NCI-H1092 (cell line): ENCODE measurements at places on chromosomes 1 and 21.

DNA sequence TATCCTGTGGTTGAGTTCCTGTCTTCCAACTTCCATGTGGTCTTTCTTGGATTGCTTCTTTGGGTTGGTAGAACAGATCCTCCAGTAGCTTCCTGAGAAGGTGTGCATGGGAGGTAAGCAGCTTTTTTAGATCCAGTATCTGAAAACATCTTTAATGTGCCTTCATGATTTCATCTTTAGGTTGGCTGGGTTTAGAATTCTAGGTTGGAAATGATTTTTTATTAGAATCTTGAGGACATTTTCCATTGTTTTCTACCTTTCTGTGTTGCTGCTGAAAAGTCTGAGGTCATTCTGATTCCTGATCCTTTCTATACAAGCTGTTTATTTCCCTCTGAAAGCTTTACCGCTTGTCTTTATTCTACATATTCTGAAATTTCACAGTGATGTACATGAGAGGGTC is 94.8 kb downstream of the PEX14 start:
- DNase-seq: no peak

GRCh38 chr1:6443339-6444115 is 19.0 kb downstream of the ESPN start:
- no peak for DNase-seq

DNA sequence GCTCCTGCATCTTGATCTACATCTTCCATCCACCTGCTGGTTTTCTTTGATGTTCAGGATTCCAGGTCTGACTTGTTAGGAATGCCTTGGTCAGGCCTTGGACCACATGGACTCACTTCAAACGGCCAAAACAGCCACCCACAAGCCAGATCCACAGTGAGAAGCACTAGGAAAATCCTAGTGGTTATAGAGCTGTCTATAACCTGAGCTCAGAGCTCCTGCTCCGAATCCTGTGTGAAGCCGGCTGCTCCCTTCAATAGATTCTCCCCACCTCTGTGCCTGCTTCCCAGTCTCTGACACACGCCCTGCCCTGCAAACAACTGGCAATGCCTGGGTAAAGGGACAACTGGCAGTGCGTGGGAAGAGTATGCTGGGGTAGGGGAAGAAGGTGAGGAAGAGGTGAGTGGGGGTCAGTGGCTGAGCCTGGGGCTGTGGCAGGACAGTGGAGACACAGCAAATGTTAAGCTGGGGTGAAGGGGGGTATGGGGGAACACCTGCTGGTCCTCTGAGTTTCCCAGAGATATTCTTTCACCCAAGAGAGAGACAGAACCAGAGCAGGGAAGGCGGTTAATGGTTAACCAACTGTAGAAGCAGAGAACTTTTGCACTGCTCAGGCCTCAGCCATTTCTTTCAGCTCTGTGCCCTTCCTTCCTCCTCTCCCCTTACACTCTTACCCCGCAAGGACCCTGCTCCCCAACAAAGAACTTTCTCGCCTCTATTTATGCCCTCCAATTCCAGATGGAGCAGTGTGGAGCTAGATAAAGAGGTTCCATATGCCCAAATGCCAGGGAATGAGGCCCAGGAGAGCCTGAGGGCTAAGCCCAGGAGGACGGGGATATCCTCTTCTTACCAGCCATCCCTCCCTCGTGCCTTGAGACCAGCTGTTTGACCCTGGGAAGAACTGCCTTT is 4.5 kb downstream of the PLXNA2 start:
- DNase-seq: no peak

- no peak for DNase-seq
Observed at GRCh38 chr21:30605968-30606367, 5.1 kb downstream of the KRTAP22-1 start.

- DNase-seq: no peak
Observed at GRCh38 chr1:206736878-206737728, 33.5 kb upstream of the IL19 start.

GRCh38 chr1:209319549-209319948 is 264.0 kb upstream of the CAMK1G start:
- no peak for DNase-seq

- DNase-seq: no peak
Observed at GRCh38 chr1:46008585-46008984, 123.8 kb downstream of the PIK3R3 start.

DNA sequence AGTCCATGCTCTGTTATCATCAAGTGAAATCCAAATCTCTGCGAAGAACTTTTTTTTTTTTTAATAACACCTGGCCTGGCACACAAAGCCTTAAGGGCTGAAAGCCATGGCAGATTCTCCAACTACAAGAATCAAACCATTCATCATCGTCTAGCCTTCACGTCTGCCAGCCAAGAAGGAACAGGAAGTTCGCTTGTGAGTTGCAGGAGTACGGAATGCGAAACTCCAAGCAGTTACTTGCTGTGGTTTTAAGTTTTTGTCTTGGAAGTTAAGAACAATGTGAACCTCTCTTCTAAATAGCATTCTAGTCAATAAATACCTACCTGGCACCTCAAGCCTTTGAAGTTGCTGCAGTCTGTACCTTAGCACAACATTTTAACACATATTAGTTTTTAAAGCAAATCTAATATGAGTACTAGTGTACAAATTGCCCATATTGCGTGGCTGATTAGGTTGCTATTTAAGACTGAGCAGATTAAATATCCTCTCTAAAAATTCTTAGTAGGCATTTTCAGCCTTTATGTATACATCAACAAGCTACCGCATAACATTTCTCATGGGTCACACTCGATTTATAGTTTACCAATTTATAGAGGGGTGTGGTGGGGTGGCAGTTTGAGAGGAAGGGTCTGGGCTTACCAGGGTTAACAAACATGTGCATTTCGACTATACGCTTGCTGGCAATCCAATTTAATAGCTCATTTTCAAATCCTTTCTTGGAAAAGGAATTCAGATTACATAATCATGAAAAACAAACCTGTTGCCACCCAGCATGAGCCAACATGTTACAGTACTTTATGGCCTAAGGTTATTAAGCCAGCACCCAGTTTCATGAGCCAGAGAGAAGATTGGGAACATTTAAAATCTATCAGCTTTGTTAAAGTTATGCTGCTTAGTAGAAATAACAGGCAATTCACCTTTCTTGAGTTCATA is 22.2 kb upstream of the PTPN14 start:
- DNase-seq: no peak

DNA sequence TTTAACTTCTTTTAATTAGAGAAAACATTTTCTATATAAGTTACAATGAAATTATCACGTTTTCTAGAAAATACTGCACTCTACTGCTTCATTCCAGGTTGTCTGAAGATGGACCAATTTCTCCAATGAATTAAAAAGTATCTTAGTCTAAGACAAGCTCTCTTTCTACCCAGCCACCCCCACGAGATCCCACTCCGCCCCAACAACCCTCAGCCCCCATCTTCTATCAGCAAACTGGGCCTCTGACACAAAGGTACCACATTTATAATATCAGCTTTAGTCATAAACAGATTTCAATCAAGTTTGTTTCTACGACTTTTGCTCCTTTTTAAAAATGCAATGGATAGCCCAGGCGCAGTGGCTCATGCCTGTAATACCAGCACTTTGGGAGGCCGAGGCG is 117.8 kb downstream of the RERE start:
- DNase-seq: no peak

GRCh38 chr1:185474440-185475149 is 157.6 kb upstream of the IVNS1ABP start:
- no peak for DNase-seq

GRCh38 chr1:240258910-240259309 is 167.2 kb downstream of the FMN2 start:
- no peak for DNase-seq

GRCh38 chr21:44869781-44870747 is 3.4 kb downstream of the PTTG1IP start:
- no peak for DNase-seq

DNA sequence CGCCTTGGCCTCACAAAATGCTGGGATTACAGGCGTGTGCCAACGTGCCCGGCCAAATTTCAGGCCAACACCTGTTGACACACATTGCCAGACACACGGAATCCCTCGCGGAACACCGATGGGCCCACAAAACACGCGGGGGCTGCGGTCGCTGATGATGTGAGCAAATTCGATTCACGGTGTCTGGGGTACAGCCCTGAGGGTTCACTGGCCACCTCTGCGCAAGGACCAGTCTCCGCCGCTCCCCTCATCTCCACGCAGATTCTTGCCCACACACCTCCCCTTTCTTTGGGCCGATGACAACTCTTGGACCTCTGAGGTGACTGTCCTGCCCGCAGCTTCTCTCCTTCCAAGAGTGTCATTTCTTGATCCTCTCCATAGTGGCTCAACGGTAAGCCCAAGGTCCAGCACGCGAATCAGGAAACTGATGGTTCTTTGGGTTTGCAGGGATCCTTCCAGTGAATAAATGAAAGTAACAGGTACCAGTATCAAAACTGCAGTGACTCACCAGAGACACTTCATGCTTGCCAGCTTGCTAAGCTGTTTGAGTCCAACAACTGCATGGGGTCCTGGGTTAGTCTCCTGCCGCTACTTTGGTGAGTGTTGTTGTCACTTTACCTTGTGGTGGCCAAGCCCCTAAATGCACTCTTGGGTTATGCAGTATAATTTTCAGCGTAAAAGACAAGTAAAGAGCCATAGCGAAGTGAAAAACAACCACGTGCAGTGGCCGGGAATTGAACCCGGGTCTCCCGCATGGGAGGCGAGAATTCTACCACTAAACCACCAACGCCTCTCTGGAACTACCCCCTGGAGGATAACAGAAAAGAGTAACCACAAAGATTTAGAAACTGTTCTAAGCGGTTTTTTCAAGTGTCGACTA is 11.0 kb upstream of the RNU1-3 start:
- DNase-seq: no peak

GRCh38 chr1:54645806-54646676 is 4.5 kb downstream of the MROH7 start:
- DNase-seq: no peak

DNA sequence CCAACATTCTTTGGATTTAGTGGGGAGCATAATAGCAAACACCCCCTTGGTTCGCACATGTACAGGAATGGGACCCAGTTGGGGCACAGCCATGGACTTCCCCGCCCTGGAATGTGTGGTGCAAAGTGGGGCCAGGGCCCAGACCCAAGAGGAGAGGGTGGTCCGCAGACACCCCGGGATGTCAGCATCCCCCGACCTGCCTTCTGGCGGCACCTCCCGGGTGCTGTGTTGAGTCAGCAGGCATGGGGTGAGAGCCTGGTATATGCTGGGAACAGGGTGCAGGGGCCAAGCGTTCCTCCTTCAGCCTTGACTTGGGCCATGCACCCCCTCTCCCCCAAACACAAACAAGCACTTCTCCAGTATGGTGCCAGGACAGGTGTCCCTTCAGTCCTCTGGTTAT is 21.8 kb downstream of the UQCRHL start:
- DNase-seq: no peak

- peak; percentile 33 for DNase-seq
Observed at GRCh38 chr1:44655609-44656008, 18.7 kb downstream of the TMEM53 start.

DNA sequence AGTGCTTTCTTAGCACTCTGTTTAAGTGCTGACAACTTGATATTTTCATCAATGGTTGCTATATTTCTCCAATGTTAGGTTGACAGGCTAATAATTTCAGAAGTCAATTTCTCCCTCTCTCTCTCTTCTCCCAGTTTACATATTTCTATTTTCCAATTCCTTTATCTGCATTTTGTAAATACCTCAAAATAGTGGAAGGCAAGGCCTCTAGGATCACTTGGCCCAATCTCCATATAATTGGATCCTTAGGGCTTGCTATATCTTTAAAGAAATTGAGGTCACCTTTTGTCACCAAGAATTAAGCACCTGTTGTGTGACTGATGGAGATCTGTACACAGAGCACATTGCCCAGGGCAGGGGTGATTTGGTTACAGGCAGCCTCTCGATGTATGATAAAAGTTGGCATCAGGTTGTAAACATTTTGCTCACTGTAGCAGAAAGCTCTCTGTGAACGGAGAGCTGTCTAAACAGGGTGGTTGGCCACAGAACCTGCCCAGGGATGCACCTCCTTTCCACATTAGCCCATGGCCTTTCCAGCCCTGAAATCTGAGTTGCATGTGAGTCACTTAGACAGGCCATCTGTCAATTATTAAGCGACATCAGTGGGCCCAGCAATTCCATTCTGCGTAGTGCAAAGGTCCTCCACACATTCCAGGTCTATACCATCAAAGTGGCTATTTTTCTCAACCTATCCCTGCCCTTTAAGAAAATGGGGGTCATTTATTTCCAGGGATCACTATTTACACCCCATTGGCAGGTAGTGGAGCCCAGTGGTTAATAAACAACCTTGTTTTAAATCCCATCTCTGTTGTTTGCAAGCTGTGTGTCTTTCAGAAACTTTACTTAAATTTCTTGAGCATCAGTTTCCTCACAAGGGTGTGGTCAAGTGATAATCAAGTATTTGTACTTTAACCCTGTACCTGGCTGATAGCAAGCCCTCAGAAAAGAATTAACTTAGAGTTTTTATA is 29.1 kb upstream of the IRF2BP2 start:
- no peak for DNase-seq

GRCh38 chr1:12148958-12149790 is 17.6 kb upstream of the TNFRSF1B start:
- no peak for DNase-seq

GRCh38 chr1:226432586-226433340 is 24.9 kb upstream of the PARP1 start:
- no peak for DNase-seq

DNA sequence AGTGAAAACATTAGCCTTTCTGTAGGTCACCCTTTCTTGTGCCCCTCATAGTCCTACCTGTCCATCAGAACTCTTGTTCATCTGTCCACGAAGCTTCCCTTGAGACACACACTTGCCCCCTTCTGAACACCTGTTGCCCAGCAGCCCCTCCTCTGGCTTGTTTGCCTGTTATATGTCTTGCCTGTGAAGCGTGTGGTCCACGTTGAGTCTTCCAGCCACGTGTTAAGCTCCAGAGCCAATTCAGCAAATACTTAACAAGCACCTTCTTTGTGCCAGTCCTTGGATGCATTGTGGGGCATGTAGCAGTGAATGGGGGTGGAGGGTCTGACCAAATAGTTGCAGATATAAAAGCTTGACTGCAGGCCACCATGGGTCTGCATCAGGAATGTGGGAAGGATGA is 66.6 kb downstream of the MAN1C1 start:
- no peak for DNase-seq

DNA sequence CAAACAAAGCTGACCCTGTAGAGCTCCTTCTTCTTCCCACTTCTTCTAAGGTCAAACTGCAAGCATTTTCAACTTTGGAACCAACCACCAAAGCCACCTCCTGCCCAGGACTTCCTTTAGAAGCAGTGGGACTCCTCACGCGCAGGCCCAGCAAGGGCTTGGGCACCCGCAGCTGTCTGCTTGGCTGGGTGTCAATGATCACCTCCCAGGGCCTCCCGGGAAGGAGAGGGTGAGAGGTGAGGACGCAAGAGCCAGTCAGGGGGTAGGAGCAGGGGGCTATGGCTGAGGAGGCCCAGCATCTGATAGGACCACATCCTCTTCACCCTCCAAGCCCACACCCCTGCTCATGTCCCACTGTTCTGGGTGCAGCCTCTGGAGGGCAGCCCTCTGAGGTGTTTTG is 10.2 kb downstream of the KLHL21 start:
- no peak for DNase-seq
